ENCODE measurements at places on chromosomes 4 and X.

DNA sequence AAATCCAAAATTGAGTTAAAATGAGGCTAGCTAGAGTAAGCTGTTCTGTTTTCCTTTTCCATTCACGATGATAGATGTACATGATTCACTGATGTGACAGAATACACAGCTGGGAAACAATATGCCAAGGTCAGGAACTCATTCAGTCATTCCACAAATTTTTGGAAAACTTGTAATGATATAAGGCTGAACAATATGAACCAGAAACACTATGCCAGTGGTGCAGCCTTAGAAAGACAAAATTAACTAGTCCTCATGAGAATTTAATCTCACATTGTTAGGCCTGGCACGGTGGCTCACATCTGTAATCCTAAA lies 50.0 kb upstream of the NDST3 start:
- H3K4me3 ChIP-seq: no peak overlapping the region
- no peak for DNase-seq
- H3K27me3 ChIP-seq: no peaks in the 10 kb centered on the region
- no peaks in the 10 kb centered on the region for H3K36me3 ChIP-seq
- no peaks in the 10 kb centered on the region for H3K4me1 ChIP-seq
- H3K27ac ChIP-seq: no peak overlapping the region

- H3K4me1 ChIP-seq: no peaks in the 10 kb centered on the region
- H3K27me3 ChIP-seq: no peaks in the 10 kb centered on the region
- H3K4me3 ChIP-seq: no peak overlapping the region
- no peak overlapping the region for H3K27ac ChIP-seq
Observed at GRCh38 chr4:148315049-148315448, 127.2 kb downstream of the NR3C2 start.

DNA sequence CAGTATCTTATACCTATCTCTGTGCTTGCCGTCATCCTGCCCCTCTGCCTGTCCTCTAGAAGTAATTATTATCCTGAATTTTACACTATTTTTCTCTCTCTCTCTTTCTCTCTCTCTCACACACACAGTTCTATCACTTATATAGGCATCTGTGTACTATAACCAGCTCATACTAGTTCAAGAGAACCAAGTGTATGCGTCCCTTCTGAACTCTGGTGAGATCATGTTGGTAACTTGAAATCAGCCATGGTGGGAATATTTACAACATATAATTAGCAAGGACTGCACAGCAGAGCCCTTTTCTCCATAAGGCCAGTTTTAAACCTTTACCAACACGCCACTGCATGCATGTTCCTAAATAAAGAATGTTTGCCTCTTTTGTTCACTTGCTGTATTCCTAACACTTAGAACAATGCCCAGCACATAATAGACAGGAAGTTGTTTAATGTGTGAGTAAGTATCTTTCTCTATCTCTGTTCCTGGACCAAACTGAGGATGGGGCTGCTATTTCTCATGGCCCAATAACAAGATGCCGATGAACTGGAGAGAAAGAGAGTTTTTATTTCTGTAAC lies 51.1 kb upstream of the IL21 start:
- peaks cover 2% of the 10 kb centered on the region for H3K4me1 ChIP-seq
- DNase-seq: no peak
- H3K27ac ChIP-seq: no peak overlapping the region
- no peaks in the 10 kb centered on the region for H3K27me3 ChIP-seq
- no peak overlapping the region for H3K4me3 ChIP-seq

DNA sequence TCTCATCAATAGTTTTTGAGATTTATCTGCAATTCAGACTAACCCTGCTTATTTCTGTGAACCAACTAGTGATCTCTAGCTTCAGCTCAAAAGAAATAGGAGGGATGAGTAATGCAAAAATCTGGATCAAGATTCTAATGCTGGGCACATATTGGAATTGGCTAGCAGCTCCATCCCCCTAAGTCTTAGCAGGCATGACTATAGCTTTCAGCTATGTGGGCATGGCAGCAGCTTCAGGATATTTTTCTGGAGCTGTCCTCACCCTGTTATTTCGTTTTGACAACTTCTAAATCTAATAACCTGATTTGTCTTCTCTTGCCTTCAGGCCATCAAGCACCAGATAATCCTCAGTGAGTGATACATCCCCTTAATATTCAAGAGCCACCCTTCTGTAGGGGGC lies 50.8 kb upstream of the GNPDA2 start:
- H3K27me3 ChIP-seq: no peaks in the 10 kb centered on the region
- H3K4me3 ChIP-seq: no peak overlapping the region
- DNase-seq: no peak
- H3K4me1 ChIP-seq: no peaks in the 10 kb centered on the region

DNA sequence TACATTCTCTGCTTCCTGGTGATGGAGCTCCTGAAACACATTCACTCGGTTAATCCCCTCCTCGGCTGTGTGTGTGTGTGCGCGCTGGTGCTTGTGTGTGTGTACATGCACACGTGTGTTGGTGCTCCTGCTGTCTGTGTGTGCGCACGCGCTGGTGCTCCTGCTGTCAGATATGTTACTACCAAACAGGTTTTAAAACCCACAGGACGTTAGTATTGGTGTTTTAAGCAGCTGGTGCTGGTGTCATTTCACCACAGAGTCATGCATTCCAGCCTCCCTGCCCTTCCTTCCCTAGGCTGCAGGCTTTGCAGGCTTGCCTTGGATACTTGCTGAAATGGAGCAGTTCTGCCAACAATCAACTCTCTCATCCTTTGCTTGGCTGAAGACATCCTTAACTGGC lies 48.1 kb upstream of the CPLX1 start:
- no peak overlapping the region for H3K4me3 ChIP-seq
- no peak overlapping the region for H3K27ac ChIP-seq
- no peaks in the 10 kb centered on the region for H3K27me3 ChIP-seq
- DNase-seq: no peak
- H3K4me1 ChIP-seq: no peaks in the 10 kb centered on the region

DNA sequence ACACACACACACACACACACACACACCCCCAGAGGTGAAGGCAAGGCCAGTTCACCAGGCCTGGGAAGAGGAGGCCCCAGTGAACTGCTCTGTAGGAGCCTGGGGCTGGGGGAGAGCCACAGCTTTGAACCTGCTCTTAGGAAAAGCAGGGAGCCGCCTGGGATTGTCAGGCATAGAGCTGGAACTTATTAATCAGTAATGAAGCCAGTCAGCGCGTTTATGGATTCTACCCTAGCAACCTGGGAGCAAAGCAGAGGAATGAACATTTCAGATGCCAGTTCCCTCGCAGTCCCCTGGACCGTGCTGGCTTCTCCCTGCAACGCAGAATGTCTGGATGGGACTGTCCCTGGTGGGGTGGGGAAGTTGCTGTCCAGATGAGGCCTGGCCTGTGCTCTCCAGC lies 45.3 kb upstream of the DDX3X start:
- no peak overlapping the region for H3K4me3 ChIP-seq

GRCh38 chr4:76892001-76892400 lies 5.9 kb downstream of the SOWAHB start:
- H3K27me3 ChIP-seq: peaks cover 3% of the 10 kb centered on the region
- no peaks in the 10 kb centered on the region for H3K4me1 ChIP-seq
- no peak overlapping the region for H3K27ac ChIP-seq
- no peak for DNase-seq

DNA sequence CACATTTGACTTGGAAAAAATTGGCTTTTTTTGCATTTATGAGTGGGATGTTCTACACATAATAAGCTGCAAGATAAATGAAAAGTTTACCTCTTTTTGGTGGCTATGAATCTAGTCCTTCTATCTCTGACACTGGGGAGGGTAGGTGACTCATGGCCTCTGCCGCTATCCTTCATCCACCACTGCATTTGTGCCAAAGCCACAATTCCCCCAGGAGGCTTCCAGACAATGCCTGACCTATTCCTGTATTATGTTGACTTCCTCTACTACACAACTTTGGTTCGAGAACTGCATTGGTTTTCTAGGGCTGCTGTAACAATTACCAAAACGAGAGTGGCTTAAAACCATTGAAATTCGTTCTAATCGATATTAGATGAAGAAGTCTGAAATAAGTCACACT lies 245.6 kb downstream of the TRAM1L1 start:
- peaks cover 3% of the 10 kb centered on the region for H3K4me1 ChIP-seq
- H3K27me3 ChIP-seq: no peaks in the 10 kb centered on the region
- H3K36me3 ChIP-seq: no peaks in the 10 kb centered on the region
- no peak for DNase-seq

DNA sequence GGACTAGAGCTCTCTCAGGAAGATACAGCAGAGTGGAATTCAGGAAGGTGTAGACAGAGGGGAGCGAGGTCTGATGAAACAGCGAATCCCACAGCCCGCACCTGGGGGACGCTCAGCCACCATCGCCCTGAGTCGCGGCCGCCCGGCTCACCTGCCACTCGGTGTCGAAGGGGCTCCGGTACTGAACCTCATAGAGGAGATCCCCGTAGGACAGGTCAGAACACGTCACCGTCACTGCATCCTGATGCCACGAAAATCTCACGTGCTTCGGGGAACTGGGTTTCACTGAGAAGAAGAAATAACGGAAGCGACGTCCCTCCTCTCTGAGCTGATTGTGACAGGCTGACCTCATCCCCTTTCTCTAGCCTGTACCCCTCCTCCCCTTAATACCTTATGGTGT lies 10.2 kb downstream of the CRLF2 start:
- no peaks in the 10 kb centered on the region for H3K27me3 ChIP-seq
- no peaks in the 10 kb centered on the region for H3K36me3 ChIP-seq
- DNase-seq: no peak
- no peaks in the 10 kb centered on the region for H3K4me1 ChIP-seq
- H3K4me3 ChIP-seq: no peak overlapping the region

DNA sequence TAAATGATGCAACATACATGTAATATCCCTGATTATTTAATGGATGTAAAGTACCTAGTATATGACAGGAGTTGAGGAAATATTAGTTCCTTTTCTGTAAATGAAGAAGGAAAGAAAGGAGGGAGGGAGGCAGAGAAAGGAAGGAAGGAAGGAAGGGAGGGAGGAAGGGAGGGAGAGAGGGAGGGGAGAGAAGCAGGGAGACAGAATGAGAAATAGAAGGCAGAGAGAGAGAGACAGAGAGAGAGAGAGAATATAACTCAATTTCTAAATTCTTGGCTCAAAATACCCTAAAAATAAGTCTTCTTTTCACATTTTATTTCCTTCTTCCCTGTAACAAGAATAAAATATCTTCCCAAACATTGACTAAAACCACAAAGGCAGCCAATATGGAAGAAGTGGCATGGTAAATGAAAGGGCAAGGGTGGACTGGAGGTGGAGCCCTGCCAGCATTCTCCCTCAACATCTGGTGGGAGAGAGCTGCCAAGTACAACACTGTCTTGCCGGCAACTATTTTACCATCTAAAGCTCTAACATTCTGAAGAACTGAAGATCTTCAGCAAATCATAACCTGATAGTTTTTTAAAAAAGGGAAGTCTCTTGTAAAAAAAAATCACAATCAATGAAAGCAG lies 245.1 kb downstream of the PPP3CA start:
- no peak overlapping the region for H3K4me3 ChIP-seq
- no peak for DNase-seq
- no peak overlapping the region for H3K27ac ChIP-seq
- H3K4me1 ChIP-seq: no peaks in the 10 kb centered on the region

DNA sequence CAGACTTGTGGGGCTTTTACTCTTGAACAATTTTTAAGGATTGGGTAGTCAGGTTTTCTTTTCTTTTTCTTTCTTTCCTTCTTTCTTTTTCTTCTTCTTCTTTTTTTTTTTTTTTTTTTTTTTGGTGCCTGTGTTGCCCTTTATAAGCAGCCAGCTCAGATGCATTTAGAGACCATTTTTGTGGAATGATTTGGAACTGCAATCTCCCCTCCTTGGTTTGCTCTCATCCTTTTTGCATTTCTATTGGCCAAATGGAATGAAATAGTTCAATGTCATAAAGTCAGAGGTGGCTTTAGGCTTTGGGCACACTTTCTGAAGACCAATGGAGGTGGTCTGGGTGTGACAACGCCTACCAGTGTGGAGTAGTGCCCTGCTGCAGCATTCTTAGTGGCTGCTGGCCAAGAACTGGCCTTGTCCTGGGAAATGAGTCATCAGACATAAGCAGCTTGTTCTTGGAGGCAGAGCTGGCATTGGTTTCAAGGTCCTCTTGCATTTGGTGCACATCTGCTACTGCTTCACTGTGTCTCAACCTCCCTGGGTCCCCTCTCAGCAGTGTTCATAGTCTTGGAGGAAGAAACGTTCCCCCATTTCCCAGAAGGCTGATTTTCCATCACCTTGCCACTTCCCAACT lies 84.5 kb downstream of the CT47B1 start:
- no peak overlapping the region for H3K4me3 ChIP-seq
- no peaks in the 10 kb centered on the region for H3K36me3 ChIP-seq
- no peak overlapping the region for H3K27ac ChIP-seq
- DNase-seq: peak; percentile 2

GRCh38 chr4:8830611-8831200 lies 40.9 kb downstream of the HMX1 start:
- no peak overlapping the region for H3K27ac ChIP-seq
- no peak overlapping the region for H3K4me3 ChIP-seq
- H3K27me3 ChIP-seq: no peaks in the 10 kb centered on the region
- no peaks in the 10 kb centered on the region for H3K4me1 ChIP-seq
- no peak for DNase-seq
- H3K36me3 ChIP-seq: no peaks in the 10 kb centered on the region

DNA sequence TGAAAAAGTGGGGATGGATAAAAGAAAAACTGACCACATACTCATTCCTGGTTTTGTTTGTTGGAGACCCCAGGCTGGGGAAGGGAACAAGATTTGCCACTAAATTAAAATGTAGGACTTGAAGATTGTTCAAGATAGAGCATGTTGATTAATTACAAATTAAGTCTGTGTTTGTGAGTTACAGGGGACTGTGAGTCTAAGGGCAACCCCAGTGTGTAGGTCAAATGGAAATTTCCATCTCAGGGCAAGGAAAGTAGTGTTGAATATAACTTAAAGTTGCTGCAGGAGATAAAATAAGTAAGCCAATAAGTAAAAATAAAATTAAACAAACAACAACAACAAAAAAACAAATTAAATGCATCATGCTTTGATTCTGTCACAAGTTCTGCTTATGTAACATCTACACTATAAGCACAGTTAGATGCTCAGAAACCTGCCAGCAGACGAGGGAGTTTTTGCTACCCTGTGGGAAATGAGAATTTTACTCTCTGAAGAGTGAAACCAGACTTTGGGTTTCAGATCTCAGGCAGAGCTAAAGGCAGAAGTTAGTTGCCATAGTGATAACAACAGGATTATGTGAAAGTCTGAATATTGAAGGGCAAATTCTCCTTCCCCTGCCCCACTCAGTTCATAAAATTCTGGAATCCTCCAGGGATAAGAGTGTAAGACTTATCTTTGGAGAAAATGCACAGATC lies 352.3 kb downstream of the GRXCR1 start:
- H3K4me3 ChIP-seq: no peak overlapping the region
- no peaks in the 10 kb centered on the region for H3K36me3 ChIP-seq
- H3K4me1 ChIP-seq: no peaks in the 10 kb centered on the region
- H3K27ac ChIP-seq: no peak overlapping the region

DNA sequence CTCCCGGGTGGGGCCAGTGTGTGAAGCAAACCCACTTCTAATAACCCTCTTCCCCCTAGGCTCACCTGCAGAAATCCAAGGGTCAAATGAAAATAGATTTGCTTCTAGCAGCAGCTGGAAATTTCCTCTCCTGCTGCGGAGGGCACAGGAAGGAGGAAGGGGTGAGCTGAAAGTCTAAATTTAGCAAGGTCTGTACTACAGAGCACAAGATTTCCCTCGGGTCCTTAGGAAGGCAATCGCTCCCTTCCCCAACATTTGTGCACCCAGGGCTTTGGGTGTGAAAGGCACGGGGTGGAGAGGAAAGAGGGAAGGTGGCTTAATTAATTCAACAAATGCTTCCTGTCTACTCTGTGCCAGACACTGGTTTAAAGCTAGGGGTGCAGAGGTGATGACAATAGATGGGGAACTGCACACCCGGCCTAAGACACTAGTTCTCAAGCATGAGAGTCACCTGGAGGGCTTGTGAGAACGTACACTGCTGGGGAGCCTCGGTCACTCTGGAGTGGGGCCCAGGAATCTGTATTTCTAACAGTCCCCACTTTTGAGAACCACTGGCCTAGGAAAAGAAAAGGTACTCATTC lies 204.4 kb downstream of the NSUN7 start:
- DNase-seq: no peak
- no peaks in the 10 kb centered on the region for H3K4me1 ChIP-seq
- H3K36me3 ChIP-seq: no peaks in the 10 kb centered on the region
